ENCODE measurements at places on chromosomes 11 and 22.

- DNase-seq: no peak
Measured at GRCh38 chr22:47813661-47814060, 1051.2 kb downstream of the TBC1D22A start.

- no peak for DNase-seq
Measured at GRCh38 chr11:18495703-18496102, 31.0 kb downstream of the TSG101 start.

DNA sequence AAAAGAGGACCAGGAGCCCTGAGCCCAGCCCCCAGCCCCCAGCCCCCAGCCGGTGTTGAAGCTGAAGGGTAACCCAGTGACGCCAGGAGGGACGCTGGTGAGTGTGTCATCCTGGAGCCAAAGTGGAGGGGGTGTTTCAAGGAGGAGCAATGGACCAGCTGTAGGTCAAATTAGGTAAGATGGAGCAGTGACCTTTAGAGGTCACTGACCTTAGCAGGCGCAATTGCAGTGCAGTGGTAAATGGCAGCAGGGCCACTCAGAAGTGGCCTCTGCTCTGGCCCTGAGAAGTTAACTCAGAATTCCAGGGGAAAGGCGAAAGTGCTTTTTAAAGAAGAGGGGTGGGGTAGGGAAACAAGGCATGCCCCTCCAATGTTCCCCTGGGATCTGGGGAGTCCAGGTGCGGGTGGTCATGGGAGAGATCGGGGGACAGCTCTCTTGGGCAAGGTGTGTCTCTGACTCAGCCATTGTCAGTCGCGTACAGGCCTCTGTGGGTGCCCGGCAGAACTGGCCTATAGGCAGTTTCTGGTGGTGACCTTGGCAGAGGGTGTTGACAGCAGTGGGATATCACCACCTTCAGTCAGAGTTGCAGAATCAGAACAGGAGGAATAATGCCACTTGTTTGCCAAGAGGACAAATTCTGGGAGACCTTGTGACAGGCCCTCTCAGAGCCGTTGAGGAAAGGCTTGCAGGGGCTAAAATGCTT, 50.3 kb upstream of the TIMP3 start:
- no peak for DNase-seq

DNA sequence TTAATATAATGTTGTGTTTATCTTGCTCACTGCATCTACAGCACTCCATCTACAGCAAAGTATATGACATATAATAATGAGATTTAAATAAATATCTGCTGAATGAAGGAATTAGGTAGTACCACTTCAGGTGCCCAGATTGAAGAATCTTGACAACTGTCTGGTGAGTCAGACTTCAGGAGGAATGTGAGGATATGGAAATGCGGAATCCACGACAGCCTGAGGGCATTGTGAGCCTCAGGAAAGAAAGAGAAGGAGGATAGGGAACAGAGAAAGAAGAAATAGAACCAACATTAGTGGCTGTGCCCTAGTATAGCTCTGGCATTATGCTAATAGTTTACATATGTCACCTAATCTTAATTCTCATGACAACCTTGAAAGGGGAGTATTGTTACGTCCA, 304.4 kb downstream of the AASDHPPT start:
- DNase-seq: no peak

DNA sequence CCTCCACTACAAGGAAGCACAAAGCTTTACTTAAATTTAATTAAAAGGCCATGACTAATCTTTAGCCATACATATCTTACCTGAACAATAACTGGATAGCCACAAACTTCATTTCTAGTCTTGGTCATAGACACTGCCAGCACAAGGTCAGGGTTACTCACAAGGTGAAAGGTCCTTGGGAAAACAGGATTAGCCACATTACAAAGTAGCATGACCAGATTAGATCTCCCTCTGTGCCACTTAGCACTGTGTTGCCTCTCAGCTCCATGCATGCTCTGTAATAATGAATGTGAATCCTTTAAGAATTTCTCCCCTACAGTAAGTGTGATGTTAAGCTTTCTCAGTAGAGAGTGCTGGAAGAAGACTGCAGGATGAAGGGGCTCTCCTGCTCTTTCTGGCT, 325.1 kb upstream of the MPPED2 start:
- DNase-seq: no peak

DNA sequence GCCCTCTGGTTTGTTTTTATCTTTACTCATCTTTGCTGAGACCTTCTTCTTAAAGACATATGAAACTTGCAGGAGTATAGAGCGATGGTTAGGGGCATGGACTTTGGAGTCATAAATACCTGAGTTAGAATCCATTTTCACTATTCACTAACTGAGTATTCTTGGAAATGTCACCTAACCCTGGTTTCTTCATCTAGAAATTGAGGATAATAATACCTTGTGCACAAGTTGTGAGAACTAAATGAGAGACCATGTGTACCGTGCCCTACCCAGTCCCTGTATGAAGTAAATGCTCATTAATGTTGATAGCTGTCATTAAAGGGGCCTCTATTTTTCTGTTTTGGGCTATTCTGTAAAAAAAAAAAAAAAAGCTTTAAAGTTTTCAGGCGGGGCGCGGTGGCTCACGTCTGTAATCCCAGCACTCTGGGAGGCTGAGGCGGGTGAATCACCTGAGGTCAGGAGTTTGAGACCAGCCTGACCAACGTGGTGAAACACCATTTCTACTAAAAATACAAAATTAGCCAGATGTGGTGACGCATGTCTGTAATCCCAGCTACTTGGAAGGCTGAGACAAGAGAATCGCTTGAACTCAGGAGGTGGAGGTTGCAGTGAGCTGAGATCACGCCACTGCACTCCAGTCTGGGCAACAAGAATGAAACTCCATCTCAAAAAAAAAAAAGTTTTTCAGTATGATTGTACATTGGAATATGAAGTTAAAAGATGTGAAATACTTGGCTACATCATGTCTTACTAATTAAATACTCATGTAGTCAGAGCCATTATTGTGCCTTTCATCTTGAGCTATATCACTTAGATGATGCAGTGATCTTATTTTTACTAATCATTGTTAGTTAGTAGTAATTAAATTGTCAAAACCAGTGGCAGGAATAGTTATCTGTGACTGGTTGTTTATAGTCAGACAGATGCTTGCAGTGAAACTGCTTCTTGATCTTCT, 95.0 kb downstream of the AMOTL1 start:
- no peak for DNase-seq

DNA sequence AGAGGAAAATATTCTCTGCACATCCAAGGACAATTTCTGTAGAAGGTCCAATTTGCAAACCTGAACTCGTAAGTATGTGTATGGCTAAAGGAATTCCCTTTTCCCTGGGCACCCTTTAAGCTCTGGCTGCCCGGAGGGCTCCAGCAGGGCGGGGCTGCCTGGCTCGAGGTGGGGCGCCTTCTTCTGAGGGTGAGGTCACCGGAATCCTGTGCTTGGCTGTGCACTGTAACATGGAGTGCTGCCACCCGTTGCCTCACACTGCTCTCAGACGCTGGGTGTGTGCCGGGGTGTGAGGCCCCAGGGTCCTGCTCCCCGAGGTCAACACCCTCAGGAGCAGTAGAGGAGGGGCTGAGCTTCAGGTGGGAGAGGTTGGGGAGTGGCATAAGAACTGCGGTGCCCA, 61.5 kb downstream of the SYN3 start:
- no peak for DNase-seq

GRCh38 chr11:116502641-116503061, 270.1 kb downstream of the BUD13 start:
- no peak for DNase-seq

DNA sequence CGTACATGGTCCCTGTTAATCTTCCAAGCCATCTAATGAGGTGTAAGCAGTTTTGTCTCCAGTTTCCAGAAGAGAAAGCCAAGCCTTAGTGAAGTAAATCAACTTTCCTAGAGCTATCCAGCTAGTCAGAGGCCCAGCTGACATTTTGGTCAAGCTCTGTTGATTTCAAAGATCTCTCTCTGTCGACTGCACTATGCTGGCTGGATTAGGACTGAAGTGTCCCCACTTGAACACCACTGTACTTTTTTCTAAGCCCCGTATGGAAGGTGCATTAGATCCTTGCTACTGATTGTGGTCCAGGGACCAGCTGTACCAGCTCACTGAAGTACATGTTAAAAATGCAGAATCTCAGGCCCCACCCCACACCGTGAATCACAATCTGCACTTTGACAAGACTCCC, 176.5 kb upstream of the NAV2 start:
- no peak for DNase-seq

GRCh38 chr11:72720784-72721183, 31.4 kb downstream of the ARAP1 start:
- no peak for DNase-seq

DNA sequence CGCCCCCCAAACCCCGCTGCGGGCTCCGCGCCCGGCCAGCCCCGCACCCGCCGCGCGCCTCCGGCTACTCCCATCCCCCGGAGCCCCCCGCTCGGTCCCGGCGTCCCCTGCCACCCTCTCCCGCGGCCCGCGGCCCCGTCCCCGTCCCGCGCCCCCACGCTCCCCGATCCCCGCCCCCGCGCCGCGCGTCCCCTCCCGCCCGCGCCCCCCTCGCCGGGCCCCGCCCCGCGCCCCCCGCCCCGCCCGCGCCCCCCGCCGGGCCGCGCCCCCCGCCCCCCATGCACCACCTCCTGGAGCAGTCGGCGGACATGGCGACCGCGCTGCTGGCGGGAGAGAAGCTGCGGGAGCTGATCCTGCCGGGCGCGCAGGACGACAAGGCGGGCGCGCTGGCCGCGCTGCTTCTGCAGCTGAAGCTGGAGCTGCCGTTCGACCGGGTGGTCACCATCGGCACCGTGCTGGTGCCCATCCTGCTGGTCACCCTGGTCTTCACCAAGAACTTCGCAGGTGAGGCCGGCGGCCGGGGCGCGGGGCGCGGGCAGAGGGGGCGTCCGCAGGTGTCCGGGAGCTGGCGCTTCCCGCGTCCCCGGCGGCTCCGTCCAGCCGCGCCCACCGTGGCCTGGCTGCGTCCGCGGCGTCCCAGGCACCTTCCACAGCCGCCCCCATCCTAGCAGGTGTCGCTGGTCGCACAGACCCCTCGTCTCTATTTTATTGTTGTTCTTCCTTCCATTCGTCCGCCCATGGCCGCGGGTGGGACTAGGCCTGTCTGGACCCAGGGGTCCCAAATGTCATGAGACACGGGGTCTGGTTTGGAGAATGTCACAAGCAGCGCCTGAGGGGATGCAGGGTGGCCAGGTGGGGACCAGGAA, at the start of gene PANX2:
TSS of gene PANX2 (plus strand) at position 279 of the 866 bp plus-strand sequence. CDS start at position 279, 0 bp downstream.
- no peak for DNase-seq

DNA sequence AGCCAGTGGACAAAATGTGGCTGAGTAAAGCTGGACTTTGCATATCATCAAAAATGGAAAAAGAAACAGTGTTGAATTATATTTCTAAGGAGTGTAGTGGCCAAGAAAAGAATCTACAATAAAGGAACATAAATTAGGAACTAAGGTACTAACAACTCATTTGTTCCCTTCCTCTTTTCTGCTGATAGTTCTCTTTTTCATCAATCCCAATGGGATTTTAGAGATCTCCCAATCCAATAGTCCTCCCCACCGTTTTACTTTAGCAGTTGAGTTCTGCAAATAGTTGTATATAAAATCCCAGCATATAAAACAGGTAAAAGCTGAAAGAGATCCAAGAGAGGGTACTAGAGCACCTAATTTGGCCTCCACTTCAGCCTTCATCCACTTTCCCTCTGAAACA, 2.0 kb downstream of the PRCP start:
- no peak for DNase-seq

DNA sequence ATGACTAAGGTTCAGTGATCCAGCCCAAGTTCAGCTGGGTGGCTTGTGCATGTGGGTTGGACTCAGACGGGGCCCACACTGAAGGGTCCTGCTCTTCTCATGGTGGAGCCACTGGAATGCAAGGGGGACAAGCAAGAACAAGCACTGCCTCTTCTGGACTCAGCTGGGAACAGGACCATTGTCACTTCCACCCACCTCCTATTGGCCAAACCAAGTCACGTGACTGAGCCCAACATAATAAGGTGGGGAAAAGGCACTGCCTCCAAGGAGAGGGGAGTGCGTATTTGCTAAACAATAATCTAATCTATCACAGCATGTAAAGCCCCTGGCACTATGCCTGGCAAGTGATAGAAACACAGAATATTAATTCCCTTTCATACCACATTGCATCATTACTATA, 87.1 kb downstream of the CHST1 start:
- DNase-seq: no peak

DNA sequence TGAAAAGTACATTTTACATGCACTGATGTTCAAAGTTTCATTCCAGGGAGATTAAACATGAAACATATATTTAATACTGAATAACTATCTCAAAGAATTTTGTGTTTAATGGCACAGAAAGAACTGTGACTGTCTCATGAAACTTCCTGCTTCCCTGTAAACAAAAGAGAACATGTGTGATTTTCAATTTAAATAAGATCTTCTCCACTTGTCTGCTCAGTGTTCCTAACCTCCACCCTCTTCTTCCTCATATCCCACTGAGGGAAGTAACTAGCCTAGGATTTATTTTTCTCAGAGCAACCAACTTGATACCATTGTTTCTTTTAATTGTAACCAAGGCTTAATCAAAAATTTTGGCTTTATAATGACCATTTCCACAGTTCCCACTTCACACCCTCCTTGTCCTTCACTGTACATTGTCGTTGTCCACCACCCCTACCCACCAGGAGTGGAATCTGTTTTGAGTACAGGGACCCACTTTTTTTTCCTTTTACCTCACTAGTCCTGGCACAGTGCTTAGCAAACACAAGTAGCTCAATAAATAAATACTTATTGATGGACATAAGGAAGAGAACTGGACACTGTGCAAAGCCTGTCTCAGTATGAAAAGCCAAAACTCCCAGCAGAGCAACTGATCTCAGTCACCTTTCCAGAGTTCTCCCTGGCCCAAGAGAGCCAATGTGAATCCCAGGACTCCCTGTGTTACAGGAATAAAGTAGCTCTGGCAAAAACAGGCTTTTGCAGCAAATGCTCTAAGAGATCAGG, 4.2 kb downstream of the CPSF7 start:
- no peak for DNase-seq

GRCh38 chr11:114128399-114128798, 68.9 kb downstream of the ZBTB16 start:
- DNase-seq: no peak

DNA sequence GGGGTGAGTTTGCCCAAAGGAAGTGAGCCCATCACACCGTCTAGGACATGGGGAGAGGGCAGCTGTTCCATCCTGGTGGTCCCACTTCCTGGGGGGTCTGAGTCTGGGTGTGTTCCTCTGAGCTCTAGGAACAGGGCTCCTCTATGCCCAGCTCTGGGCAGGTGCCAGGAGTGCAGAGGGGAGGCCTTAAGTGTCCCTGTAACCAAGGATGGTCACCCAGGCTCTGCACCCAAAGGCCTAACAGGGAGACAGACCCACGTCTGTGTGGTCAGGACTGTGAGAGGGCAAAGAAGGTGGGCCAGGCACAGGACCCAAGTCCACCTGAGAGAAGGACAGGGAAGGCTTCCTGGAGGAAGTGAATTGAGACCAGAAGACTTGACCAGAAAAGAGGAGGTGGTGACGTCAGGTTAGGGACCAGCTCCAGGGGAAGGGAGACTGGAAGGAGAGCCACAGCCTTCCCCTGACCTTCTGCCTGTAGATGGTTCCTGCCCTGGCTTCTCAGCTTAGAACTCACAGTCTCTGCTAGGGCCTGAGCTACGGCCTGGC, 11.3 kb upstream of the TCF20 start:
- DNase-seq: no peak

- no peak for DNase-seq
Measured at GRCh38 chr11:94739331-94739730, 28.8 kb upstream of the AMOTL1 start.
